ENCODE measurements at places on chromosomes 1 and 21.

DNA sequence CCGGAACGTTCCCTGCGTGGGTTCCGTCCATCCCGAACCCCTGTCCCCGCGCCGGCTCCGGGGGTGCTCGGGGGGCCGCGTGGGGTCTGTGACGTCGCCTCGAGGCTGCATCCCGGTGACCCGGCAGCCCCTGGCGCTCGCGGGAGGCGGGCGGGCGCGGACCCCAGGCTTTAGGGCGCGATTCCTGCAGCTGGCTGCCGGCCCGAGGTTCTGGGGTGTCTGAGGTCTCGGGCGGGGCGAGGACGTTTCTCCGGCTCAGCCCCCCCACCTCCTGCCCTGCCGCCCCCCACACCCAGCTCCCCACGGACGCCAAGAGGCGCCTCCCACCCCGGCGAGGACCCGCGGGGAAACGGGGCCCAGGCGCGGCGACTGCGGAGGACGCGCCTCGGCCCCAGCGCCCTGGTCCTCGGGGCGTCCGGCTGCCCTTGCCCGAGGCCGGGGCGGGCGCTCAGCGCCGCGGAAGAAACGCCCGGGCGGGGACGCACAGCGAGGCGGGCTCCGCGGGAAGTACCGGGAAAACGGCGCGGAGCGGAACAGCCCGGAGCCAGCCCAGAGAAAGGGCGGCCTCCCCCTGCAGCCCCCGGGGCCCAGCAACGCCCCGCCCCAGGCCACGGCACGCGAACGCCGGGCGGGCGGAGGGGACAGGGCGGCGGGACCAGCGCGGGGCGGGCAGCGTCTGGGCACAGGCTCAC is 1.3 kb upstream of the PCBP3 start:
- no peak for DNase-seq

DNA sequence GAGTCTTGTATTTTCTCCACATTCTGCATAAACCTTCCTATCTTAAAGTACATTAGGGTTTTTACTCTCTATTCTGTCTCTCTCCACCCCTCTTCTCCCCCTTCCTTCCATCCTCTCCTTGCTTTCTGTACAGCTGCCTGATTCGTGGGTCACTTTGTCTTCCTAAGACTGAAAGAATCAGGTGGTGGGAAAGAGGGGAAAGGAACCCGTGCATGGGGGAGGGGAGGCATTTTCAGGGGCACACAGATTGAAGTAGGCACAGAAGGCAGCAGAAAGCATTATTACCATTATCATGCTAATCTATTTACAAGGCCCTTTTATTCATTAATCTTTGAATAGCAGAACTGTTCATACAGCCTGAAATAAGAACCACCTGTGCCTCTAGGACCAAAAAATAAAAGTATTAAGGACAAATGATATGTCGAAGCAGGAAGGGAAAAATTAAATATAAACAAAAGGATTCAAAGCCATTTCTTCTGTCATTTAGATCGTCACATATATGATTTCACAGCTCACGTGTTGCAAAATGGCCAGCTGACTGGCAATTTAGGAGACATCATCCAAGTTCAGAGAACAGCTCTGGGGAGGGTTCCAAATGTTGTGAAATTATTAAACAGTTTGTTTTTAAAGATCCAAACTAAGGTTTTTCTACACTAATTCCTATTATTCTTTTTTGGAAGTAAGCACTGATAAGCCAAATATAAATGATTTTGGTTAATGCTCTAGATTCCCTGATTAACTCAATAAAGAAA is 154.6 kb downstream of the PBX1 start:
- no peak for DNase-seq

DNA sequence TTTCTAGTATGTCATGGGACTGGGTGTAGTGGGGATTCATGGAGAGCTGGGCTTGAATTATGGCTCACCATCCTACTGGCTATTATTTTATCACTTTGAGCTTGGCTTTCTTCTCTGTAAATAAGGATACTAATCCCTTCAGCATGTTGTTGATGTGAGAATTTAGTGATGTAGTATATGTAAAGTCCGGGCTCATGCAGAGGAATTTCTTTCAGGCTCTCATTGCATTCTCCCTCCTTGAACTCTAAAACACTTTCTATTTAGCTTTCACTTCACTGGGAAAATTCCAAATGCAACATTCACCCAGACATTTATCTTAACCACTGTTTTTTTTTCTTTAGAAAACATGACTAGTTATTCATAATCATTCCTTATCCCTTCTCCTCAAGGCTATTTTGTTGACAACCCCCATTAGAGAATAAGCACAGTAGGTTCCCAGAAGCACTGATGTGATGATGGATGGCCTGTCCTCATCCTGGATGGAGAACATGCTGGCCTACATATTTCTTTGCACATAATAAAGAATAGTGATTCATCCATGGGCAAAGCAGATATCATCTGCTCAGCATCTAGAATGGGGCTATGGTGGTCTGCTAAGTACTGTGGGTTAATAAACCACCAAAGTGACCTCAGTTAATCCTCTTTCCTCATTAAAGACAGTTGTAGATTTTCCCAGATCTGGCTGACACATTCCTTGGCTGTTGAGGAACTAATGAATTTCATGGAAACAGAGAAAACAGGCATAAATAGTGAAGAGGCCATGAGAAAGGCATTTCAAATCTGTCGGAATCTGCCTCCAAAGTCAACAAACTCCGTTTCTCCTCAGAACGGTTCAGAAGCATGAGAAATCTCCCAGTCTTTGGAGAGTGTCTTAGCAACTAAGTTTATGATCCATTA is 68.0 kb upstream of the CYP2J2 start:
- DNase-seq: no peak

GRCh38 chr1:23960291-23961020 is 828 bp downstream of the PNRC2 start:
- no peak for DNase-seq

DNA sequence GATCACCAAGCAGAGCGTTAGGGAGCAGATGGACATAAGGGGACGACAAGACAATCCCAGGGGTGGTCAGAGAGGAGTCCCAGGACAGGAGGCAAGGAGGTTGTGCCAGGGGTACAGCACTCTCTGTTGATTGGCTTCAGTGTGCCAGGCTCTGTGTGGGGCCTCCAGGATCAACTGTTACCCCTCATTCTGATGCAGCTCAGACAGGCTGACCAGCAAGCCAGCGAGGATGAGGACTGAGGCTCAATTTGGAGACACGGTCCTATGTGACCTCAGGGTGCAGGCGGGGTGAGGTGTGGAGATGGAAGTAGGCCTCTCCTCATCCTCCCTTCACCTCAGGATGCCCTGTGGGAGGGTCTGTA is 4.0 kb downstream of the HYI start:
- DNase-seq: no peak
